ENCODE measurements at places on chromosomes 2 and 18.

GRCh38 chr2:3279236-3279960 is 98.2 kb downstream of the EIPR1 start:
- no peak for DNase-seq

- no peak for DNase-seq
Observed at GRCh38 chr2:161415987-161416707, at the start of gene TBR1. TBR1 (plus strand) TSS chr2:161416297; CDS start chr2:161416411, 114 bp downstream.

- DNase-seq: peak; percentile 23
Observed at GRCh38 chr18:44679914-44680272, 795 bp upstream of the SETBP1 start.

DNA sequence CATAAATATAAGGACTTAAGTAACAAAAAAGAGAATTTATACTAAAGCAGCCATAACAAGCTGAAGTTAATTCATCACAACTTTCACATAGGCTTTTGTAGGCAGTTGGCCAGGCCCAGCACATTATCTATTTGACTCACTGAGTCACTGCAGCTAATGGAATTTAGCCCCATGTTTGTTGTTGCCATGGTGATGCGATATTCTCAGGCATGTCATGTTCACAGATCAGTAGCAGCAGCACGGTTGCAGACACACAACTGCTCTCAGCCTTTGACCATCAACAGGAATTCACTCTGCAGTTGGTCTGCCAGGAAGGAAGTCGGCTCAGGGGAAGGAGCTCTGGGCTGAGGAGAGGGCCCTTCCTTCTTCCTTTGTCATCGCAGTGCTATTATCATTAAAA is 639.8 kb downstream of the TMEM182 start:
- DNase-seq: no peak

- no peak for DNase-seq
Observed at GRCh38 chr2:42908518-42909200, 116.3 kb upstream of the HAAO start.

- DNase-seq: no peak
Observed at GRCh38 chr2:68482296-68482820, 15.0 kb downstream of the APLF start.

DNA sequence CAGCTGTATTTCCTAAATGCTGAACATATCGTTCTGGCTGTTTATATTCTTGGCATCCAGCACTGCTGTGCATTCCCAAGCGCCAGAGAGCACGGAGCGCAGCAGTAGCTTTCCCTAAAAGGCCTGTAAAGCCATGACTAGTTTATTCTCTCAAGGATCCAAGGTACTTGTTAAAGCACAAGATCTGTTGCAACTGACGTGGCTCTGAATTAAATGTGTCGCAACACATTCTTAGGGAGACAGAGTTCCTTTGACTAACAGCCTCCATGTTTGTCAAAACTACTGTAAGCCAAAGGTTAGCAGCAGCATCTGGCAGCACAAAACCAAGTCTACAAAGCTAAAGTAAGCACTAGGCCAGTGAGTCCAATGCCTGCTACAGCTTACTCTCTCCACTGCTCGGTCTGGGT is 188.6 kb upstream of the FN1 start:
- no peak for DNase-seq

DNA sequence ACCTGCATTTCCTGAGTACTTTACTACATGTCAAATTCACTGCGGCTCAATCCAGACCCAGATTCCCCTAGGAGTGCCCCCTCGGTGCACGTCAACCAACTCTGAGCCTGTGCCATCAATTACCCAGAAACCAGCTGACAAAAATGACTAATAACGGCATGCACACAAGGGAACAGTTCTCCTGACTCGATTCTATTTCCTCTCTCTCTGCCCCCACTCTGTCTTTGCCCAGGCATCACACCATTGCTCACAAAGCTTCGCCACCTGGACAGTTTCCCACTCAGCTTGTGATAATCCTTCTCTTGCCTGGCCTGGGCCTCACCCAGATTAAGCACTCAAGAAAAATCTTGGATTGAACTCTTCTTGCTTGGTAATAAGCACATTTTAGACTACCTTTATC is 115.3 kb upstream of the NDUFV2 start:
- no peak for DNase-seq

DNA sequence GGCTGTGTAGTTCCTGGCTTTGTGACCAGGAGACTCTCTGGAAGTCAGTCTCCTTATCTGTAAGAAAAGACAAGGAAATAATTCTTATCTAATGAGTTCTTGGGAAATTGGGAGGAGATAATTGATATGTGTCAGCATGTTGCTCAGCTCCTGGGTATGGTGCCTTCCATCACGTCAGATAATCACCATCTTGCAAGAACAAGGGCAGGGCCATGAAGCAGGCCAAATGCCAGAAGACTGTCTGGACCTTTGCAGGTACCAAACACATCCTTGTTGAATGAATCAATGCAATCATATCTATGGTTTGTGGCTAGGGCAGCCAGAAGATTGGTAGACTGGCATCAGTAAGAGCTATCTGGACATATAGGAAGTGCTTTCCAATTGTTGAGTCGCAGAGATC is 473.5 kb downstream of the TNS1 start:
- no peak for DNase-seq

- no peak for DNase-seq
Observed at GRCh38 chr2:77521931-77522470, at the start of gene LRRTM4. LRRTM4 (minus strand) TSS chr2:77522376.

DNA sequence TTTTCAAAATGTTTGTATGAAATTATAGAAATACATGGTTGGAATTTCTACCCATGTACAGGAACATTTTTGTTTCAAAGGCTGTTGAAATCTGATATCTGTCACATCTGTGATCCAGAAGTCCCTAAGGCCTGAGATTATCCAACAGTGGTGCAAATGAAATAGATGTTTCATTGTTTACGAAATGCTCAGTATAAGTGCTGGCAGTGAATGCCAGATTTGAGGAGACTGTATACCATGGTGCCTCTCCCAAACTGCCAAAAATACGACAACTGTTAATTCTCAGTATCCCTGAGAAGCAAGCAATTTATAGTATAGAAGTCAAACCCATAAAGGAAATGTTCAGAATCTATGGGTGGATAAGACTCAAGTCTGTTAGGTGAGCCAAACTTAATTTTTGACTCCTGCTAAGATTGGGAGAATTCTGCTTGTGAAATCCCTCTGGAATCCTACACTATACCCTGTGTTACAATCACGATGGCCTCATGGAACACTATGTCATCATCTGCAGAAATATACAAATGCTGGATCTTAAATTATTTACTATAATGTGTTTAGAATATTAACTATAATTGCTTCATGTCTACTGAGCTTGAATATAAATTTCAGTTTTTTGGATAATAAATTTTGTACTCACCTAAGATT is 71.2 kb upstream of the DOCK10 start:
- no peak for DNase-seq

GRCh38 chr2:30647752-30648457 is 159.3 kb downstream of the CAPN13 start:
- DNase-seq: no peak

- DNase-seq: no peak
Observed at GRCh38 chr2:160433466-160434140, 60.0 kb downstream of the RBMS1 start.

DNA sequence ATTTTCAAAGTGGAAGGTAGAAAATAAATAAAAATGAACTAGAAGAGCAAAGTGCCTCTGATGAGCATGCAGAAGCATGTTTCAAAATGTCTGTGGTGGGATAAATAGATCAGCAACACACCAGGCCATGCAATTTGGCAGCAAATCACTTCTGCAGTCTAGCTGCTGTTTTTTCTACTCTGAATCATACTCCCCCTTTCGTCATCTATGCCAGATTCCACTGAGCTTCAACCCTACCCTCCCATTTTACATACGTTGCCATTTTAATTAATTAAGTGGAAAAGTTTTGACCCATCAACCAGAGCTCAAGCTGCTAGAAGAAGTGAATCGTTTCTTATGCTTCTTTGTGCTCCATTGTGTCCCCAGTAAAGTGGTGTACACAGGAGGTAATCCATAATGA is 79.3 kb downstream of the NRXN1 start:
- no peak for DNase-seq

- DNase-seq: no peak
Observed at GRCh38 chr2:64192125-64192479, 47.9 kb upstream of the PELI1 start.

GRCh38 chr18:29647700-29648099 is 1394.8 kb downstream of the DSC3 start:
- no peak for DNase-seq

GRCh38 chr2:1625281-1626001 is 118.9 kb downstream of the PXDN start:
- no peak for DNase-seq

- DNase-seq: no peak
Observed at GRCh38 chr2:71575966-71576365, 122.6 kb downstream of the DYSF start.

- no peak for DNase-seq
Observed at GRCh38 chr18:44654573-44654972, 26.1 kb upstream of the SETBP1 start.

- DNase-seq: no peak
Observed at GRCh38 chr2:20205915-20206524, 18.9 kb downstream of the SDC1 start.

- no peak for DNase-seq
Observed at GRCh38 chr2:134079373-134079772, 174.5 kb upstream of the MGAT5 start.

DNA sequence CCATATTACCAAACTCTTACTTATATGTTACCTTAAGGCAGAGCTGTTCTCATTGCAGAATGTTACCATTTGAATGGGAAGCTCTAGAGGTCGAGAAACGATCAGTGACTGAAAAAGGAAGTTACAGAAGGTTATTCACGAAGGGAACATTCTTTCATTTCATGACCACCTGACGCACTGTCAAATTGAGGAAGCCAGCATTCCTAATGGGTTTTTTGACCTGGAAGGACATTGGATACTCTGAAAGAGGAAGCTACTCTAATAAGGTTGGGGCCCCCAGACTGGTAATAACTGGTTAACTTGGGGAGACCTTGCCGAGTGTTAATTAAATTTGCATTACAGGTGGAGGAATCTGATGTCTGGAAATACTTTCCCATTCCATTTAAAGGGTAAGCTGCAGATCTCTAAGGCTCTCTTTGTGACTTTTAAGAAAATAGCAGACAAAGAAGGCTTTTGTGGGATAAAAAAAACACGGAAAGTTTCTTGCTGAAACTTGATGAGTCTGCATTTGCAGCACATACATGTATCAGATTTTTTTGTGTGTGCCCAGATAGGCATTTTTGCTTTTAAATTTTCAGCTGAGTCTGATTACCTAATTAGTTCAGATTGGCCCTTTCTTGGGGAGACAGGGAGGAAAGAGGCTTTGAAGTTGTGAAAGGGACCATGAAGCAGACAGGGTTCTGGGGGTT is 137.1 kb downstream of the LTBP1 start:
- DNase-seq: no peak

DNA sequence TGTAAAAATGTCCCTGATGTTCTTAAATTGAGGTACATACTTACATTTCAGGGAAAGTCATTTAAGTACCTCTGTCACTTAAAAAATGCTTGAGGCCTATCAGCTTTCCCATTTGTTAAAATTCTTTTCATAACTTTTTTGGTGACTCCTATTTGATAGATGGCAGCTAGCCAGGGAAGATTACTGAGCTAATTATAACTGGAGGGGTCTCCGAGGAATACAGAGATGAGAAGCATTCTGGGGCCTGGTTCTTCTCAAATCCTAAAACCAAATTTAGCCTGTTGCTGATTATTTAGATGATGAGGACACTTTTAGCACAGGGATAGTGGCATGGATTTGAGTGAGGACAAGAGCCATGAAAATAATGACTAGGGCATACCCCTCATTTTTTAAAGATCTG is 4.8 kb downstream of the UGP2 start:
- DNase-seq: no peak

DNA sequence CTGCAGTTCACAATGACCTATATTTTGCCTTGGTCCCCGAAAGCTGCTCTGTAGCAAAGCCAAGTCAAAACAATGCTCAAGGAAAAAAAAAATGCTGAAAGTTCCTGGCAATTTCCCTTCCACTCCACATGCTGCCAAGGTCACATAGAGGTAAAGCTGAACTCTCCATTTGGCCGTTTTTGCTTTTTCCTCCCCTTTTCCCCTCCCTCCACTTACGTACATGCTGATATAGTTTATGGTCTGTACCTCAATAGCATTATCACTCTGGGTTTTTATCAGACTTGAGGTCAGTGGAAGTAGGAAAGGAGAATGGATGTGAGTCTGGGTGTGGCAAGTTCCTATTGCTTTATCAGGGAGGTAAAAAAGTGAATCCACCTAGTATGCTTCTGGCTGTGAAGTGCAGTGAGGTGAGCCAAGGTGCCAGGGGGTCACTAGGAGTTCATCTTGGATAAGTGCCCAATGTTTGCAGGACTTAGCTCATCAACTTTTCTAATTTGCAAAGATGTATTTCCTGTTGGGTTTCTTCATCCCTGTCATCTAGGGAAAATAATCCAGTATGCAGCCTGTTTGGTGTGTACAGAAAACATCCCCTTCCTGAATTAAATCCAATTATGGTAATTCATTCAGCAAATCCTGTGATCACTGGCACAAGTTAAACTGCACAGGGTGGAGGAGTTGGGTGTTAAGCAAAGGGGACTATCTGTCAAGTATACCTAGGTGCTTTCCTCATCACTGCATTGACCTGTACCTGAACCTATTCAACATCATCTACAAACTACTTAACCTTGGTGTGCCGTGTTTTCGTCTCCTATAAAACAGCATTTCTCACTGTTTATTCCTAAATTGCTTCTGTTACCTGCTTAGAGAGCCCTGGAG is 124.3 kb upstream of the CYP26B1 start:
- DNase-seq: no peak

GRCh38 chr2:84906108-84906899 is 848 bp downstream of the TMSB10 start:
- peak; percentile 60 for DNase-seq

DNA sequence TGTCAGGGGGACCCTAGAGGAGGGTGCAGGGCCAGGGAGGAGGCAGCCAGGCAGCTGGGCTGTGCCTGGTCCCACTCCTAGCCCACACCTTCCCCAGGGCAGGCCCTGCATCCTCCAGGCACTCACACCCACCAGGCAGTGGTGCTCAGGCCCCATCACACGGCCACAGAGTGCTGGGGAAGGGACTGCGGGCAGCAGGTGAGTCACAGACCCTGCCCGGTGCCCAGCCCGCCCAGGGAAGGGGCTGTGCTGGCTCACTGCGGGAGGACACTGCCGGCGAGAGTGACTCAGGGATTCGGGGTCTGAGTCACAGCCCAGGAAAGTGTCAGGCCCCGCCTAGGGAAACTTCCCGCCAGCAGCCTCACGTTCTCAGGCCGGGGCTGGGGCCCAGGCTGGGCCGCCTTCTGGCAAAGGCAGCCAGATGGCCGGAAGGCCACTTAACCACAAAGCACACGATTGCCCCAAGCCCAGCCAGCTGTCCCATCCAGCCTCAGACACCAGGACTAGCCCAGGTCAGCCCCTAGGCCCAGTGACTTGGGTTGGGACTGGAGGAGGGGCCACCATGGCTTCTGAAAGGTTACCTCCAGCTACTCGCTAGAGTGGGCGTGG is 42.2 kb downstream of the BIN1 start:
- DNase-seq: peak; percentile 64

- DNase-seq: no peak
Observed at GRCh38 chr2:160606341-160606740, 112.7 kb upstream of the RBMS1 start.
